Daoy (cell line): ENCODE measurements at places on chromosomes 7 and 10. TPM values are rescaled to one million over a fixed set of nuclear protein-coding genes. Genes with fewer than 3 reads are reported as not detected.

The MSMB gene
- total RNA-seq: not detected in 2 replicates

The CRPPA gene
- total RNA-seq: 0.11 and 0.65 TPM in 2 replicates

The CRHR2 gene
- not detected in 2 replicates for total RNA-seq

The IDI2 gene
- not detected in 2 replicates for total RNA-seq
